ENCODE measurements at places on chromosomes 5 and 9.

DNA sequence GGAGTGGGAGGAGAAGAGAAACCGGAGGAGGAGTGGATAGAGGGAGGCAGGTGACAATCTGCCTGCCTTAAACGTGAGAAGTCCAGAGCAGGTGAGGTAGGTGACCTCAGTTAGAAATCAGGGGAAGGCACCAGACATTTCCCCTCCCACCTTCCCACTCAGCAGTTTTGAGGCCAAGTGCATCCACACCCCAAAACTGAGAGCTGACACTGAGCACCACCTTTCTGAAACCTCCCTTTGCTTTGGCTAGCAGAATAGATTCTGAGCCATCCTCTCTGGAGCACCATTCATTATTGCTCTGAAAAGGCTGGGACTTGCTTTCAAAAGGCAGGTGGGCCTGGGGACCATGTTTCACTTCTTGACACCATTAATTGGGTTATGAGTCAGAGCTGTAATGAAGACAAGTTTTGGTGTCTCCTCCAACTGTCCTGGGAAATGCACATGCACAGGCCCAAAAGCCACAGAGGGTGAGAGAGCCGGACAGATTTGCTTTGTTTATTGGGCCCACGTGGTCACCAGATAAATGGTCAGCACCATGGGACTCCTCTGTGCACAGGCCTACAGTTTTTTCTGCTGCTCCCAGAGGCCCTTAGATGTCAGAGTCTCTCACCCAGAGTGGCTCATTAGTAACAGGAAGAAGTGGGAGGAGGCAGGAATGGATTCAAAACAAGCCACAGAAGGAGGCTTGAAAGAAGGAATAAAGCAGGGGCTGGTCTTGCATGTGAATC is 314.7 kb downstream of the TLE1 start:
- DNase-seq: no peak

GRCh38 chr5:40678026-40678425 is 1.7 kb upstream of the PTGER4 start:
- no peak for DNase-seq

GRCh38 chr5:131685516-131686171 is 50.6 kb upstream of the RAPGEF6 start:
- no peak for DNase-seq

- DNase-seq: no peak
Observed at GRCh38 chr9:78369639-78370219, 72.8 kb downstream of the PSAT1 start.

DNA sequence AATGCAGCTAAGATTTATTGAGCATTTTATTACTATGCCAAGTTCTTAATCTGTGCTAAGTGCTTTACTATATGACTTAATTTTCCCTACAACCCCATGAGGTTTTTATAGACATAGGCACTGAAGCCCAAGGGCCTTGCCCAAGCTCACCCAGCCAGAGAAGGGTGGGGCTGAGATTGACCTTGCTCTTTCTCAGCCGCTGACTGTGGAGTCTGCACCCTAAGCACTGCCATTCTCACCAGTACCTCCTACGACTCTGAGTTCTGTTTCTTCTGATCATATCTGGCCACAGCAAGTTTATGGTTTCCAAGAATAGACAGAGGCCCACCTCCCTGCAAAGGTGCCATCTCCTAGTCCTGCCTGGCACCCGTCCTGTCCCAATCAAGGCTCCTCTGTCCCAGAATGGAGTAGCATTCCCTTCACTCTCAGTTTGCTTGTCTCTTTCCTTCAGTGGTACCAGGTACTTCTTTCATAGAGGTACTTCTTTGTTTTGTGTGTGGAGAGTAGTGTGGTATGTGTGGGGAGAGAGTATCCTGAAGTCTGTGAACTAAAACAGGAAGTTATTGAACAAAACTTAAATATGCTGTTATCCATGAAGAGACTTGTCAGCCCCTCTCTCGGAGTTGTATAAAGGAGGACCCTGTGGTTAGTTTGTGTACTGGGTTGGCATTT is 42.6 kb downstream of the CSF1R start:
- no peak for DNase-seq

DNA sequence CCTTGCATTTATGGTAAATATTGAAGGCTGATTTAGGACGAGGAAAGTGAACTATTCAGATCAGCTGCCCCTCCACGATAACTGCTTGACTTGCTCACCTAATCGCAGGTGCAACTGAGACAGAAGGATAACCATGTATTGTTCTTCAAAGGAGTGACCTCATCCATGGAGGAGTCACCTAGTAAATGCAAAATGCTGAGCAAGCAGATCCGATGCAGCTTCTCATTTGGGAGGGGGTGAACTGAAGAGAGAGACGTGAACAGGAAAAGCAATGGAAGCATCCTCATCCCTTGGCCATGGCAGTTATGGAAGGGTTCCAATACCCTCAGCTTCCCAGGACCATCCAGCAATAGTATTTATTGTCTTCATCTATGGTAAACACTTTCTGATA is 47.5 kb downstream of the RASGRF2 start:
- no peak for DNase-seq

DNA sequence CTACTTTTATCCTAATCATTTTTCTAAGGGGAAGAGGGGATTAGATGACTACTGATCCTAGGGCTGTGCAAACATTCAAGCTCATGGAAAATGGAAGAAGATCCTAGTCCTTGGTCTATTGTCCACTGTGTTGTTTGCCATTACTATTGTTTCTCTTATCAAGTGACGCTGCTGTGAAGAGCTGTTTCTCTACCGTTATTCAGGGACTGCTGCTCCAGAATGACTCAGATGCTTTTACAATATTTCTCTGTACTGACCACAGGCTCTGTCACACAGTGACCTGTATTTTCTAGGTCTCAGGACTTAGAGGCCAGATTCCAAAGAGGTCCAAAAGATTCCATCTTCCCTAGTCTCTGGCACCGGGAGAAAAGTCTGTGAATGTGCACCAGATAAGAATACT is 159.5 kb upstream of the CHD1 start:
- no peak for DNase-seq

GRCh38 chr9:87294126-87294525 is 203.5 kb upstream of the DAPK1 start:
- DNase-seq: no peak

DNA sequence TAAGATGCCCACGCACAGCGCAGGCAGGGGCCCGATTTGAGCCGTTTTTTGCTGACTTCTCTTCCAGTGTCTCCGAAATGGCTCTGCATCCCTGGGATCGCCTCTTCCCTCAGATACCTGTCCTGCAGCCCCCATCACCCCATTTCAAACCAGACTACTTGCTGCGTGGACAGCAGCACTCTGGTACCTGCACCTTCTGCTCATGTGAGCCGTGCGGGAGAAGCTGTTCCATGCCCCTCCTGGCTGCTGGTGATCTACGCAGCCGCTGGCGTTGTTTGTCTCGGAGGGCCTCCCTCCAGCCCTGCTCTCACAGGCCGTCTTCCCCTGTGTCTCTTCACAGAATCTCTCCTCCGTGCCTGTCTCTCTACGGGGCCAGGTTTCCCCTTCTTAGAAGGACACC is 13.4 kb downstream of the CEP72 start:
- no peak for DNase-seq

- DNase-seq: no peak
Observed at GRCh38 chr5:176578391-176578808, 29.3 kb downstream of the CDHR2 start.

DNA sequence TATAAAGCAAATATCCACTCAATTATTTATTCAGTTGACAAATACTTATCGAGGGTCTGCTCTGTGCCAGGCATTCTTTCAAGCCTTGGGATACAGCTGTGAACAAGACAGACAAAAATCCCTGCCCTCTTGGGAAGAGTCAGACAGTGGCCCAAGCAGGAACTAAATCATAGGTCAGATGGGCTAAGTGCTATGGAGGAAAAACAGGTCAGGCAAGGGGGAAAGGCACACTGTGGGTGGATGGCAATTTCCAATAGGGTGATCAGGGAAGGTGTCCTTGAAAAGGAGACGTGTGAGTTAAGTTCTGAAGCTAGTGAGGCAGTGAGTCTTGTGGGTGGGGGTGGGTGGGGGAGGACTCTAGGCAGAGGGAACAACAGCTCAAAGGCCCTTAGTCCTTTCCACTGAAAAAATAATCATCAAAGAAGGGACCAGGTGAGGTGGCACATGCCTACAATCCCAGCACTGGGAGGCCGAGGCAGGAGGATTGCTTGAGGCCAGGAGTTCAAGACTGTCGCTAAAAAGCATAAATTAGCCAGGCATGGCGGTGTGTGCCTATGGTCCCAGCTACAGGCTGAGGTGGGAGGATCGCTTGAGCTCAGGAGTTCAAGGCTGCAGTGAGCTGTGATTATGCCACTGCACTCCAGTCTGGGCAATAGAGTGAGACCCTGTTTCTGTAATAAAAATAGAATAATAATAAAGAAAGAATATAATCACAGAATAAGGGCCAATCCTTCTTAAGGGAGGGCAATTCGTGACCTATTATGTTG is 95.2 kb upstream of the CPEB4 start:
- no peak for DNase-seq

- DNase-seq: no peak
Observed at GRCh38 chr5:151675611-151676313, 11.0 kb downstream of the SPARC start.

DNA sequence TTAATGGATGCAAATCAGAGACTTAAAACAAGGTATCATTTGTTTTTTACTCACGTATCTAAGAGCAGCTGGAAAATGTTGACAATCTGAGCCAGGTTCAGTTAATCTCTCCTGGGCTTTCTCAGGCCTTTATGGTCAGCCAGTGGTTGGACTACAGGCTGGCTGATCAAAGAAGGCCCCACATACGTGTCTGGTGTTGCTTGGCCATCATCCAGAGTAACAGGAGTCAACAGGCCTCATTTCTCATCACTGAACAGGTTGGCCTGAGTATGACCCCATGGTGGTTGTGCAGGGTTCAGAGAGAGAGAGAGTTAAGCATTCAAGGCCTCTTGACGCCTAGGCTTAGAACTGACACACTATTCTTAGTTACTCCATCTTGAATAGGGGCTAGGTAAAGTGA is 97.0 kb upstream of the VLDLR start:
- DNase-seq: no peak

GRCh38 chr5:149583394-149583793 is 2.1 kb downstream of the ARHGEF37 start:
- no peak for DNase-seq

DNA sequence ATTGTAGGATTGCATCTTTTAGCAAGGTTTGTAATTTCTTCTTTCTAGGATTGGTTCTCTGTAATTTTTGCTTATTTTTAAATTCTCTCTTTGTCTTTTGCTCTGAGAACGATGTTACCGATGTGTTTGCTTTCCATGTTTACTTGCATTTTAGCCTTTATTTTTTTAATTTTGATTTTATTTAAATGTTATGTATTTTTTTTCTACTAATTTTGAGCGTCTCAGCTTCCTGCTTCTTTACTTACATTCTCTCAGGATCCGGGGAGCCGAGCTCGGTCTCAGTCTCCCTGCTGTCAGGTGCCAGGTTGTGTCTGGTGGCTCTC is 20.9 kb downstream of the ANXA2R start:
- DNase-seq: no peak

DNA sequence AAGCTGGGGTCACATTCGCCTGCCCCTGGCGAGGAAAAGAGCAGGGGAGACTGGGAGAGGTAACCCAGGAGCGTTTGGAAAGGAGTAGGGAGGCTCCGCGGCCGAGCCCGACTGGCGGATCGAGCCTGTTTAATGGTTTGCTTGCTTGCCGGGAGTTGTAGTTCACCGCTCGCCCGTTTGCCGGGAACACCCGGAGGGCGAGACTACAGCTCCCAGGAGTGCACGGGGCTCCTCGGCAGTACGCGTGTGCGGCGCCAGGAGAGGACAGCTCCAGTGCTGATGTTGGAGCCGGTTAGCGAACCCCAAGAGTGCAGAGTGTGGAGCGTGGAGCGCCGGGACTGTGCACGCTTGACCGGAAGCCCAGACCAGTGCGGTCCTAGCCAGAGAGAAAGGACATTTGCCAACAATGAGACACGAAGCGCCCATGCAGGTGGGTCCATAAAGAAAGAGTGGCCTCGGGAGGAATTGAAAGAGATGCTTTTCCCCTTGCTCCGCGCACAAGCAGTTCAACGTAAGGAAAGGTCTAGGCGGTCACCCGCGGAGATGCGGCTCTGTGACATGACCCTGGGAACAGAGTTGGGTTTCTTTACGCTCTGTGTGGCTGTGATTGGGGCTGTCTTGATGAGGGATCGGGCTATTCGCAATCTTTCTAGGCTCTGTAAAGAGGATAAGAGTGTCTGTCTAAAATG is at the start of gene RAB3C:
TSS of gene RAB3C (plus strand) at position 273 of the 689 bp plus-strand sequence. CDS start at position 407, 134 bp downstream.
- peak; percentile 77 for DNase-seq

DNA sequence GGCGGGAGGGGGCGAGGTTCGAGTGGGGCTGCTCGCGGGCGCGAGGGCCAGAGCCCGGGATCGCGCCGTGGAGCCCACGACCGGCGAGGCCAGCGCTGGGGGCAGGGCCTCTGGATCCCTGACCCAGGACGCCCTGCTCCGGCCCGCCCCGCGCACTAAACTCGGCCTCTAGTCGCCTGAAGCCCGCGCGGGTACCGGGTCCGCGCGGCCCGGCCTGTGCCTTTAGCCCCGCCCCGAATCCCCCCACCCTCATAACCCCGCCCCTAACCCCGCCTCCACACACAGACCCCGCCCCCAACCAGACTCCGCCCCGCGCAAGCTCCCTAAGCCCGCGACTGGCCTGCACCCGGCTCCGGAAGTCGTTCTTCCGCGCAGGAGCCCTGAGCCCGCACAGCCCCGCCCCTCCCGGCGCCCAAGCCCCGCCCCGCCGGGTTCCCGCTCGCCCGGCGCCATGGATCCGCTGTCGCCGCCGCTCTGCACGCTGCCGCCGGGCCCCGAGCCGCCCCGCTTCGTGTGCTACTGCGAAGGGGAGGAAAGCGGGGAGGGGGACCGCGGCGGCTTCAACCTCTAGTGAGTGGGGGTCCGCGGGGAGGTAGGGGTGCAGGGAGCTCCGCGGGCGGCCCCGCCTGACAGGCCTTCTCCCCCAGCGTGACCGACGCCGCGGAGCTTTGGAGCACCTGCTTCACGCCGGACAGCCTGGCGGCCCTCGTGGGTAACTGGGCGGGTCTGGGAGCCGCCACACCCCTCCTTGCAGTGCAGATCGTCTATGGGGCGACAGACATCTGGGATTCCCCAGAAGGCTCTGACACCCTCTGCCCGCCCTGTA is at the start of gene PAXX:
TSS of gene PAXX (plus strand) at position 430 of the 826 bp plus-strand sequence. CDS start at position 452, 22 bp downstream.
- DNase-seq: peak; percentile 76

DNA sequence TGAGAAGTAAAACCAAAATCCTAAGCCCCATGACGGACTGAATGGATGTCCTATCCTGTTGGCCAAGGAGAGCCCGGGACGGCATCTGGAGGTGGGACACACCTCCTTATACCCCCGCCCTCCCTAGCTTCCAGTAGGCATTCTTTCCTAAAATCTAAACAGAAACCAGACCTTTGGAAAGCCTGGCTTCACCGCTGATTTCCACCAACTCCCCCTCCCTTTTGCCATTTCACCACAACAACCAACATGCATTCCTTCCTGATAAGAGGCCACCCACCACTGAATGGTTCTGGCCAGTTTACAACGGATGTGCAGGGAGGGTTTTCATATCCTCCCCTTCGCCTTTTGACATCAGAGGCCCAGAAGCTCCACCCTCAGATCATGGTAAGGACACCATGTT is 9.2 kb upstream of the RARS1 start:
- DNase-seq: no peak

DNA sequence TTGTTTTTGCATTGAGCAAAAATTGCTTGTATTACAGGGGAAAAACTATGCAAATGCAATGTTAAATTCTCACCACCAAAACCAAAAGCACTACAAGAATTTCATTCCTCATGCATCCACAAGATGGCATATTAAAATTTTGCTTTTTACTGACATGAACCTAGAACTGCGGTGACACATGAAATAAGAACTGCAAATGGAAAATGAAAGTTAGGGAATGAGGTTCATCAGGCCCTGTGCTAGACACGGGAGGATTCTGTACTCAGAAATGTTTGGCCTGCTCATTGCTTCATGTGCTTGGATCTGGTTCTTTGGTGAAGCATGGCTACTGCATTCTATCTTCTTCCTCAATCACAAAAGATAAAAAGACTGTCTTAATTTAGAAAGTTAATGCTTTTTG is 9.1 kb upstream of the RFK start:
- DNase-seq: peak; percentile 6
